ENCODE measurements at places on chromosomes 11 and 22. TPM values are rescaled to one million over a fixed set of nuclear protein-coding genes. Genes with fewer than 3 reads are reported as not detected.

- H3K27me3 ChIP-seq, result no peaks in the 10 kb centered on the region
- no peak overlapping the region for H3K4me3 ChIP-seq
- H3K36me3 ChIP-seq, result peaks cover 70% of the 10 kb centered on the region
- peaks cover 21% of the 10 kb centered on the region for H3K4me1 ChIP-seq
- no peak for DNase-seq
Measured at GRCh38 chr22:46902998-46903916, 140.8 kb downstream of the TBC1D22A start.

CDHR5 gene
- polyA plus RNA-seq, result 0.03 TPM

GRK2 gene
- polyA plus RNA-seq, result 192 TPM

EWSR1 gene
- 204 TPM for polyA plus RNA-seq

- H3K27me3 ChIP-seq, result no peaks in the 10 kb centered on the region
- H3K36me3 ChIP-seq, result no peaks in the 10 kb centered on the region
- no peak overlapping the region for H3K27ac ChIP-seq
- no peak overlapping the region for H3K4me3 ChIP-seq
Measured at GRCh38 chr11:33264926-33265325, 7.7 kb downstream of the HIPK3 start.

DNA sequence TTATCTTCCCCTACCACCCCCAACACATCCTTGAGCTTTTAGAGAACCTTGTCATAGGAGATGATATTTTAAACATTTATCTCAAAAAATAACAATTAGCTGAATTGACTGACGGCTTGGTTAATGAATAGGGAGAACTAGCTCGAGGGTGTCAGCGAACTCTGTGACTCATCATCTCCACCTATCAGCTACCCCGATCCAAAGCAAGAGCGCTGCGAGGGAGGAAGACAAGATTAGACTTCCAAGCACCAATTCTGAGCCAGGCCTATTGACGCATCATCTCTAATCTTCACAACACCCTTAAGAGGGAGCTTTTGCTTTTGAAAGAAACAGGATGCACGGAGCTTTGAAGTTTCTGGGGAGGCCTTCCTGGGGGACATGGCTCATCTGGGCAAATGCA lies 51.0 kb upstream of the GALNT18 start:
- H3K4me1 ChIP-seq, result no peaks in the 10 kb centered on the region
- peaks cover 9% of the 10 kb centered on the region for H3K27me3 ChIP-seq
- H3K27ac ChIP-seq, result no peak overlapping the region
- no peak for DNase-seq

Data from spleen (tissue), 13 donors.